ENCODE measurements at places on chromosomes 3 and 15.

- DNase-seq, result no peak
These were observed 114.1 kb upstream of the PPP2R3A start for GRCh38 chr3:135851201-135852081.

DNA sequence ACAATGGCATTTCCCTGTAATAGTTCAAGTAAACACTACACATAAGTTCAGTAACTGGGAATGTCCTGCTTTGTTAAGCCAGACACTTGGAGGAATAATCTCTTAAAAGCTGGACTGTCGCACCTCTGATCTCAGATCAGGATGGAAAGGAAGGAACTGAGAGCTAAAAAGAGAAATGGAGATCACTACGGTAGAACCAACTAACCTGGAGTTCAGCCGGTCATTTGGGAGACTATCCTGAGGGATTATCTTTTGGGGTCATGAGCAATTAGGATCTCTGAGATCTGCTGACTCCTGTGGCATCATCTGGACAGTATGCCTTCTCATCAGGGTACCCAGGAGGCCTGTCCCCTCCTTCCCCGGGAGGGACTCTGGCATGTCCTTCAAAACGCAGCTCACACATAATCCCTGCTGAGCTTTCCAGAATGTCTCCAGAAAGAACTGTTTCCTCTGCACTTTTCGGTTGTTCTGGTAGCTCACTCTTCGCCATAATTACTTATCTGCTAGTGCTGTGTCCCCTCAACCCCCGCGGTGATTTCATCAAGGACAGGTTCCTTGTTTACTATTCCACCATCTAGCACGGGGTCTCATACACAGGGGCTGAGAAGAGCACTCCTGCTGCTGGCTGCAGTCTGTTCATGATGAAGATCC is 115.6 kb downstream of the SENP2 start:
- no peak for DNase-seq

DNA sequence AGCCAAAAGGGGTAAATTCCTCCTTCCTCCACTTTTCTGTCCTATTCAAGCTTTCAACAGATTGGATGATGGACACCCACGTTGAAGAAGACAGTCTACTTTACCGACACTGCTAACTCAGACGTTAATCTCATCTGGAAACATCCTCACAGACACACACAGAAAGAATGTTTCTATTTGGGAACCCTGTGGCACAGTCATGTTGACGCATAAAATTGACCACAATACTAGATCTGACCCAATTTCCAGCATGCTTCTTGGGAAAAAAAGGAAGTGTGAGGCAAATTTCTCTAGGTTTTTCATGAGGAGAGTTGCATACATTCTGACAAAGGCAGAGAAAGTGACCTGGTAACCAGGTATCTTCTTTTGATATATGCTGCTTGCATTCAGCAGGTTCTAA is 594.1 kb downstream of the FGF12 start:
- DNase-seq, result no peak

DNA sequence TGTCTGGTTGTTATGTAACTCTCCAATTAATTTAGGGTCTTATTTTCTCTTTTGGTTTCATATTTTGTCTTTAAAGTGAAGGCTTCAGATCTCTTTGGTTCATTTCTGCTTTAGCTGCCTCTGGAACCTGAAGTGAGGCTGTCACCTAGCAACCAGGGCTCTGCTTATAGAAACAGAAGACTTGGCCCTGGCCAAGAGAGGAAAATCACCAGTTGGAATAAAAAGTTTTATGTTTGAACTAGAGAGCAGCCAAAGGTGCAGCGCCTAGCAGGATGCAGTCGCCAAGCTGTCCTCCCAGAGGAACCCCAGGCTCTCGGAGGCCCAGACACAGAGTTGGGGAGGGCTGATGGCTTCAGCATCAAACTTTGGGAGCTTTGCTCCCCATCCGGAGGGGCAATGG is 41.1 kb downstream of the LYZL4 start:
- peak; percentile 32 for DNase-seq

DNA sequence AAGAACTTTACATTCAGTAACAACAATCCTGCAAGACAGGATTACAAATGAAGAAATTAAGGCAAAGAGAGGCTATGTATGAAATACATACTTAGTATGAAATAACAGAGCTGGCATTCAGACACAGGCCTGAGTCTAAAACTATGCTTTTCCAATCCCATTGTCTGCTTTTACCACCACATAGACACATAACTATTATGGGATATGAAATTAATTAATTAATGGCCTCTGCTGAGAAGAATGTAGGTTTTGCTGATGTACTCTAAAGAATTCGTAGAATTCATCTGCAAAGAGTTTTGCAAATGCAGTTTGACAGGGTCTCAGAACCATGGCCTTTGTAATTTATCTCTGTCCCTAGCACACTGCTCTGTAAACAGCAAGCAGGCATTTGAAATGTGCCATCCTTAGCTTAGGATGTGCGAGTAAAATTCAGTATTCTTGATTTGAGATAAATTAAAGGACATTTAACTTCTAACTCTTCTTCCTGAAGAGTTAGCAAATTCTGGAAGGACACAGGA is 54.5 kb upstream of the BOC start:
- DNase-seq, result no peak

DNA sequence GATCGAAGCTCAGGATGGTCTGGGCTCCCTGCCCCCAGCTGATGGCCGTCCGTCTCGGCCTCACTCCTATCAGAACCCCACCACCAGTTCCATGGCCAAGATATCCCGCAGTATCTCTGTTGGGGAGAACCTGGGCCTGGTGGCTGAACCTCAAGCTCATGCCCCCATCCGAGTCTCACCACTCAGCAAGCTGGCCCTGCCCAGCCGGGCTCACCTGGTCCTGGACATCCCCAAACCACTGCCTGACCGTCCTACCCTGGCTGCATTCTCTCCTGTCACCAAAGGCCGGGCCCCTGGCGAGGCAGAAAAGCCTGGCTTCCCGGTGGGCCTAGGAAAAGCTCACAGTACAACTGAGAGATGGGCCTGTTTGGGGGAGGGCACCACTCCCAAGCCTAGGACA is 4.4 kb upstream of the JMJD7 start:
- no peak for DNase-seq

GRCh38 chr3:142468456-142468855 is 20.6 kb upstream of the XRN1 start:
- no peak for DNase-seq

DNA sequence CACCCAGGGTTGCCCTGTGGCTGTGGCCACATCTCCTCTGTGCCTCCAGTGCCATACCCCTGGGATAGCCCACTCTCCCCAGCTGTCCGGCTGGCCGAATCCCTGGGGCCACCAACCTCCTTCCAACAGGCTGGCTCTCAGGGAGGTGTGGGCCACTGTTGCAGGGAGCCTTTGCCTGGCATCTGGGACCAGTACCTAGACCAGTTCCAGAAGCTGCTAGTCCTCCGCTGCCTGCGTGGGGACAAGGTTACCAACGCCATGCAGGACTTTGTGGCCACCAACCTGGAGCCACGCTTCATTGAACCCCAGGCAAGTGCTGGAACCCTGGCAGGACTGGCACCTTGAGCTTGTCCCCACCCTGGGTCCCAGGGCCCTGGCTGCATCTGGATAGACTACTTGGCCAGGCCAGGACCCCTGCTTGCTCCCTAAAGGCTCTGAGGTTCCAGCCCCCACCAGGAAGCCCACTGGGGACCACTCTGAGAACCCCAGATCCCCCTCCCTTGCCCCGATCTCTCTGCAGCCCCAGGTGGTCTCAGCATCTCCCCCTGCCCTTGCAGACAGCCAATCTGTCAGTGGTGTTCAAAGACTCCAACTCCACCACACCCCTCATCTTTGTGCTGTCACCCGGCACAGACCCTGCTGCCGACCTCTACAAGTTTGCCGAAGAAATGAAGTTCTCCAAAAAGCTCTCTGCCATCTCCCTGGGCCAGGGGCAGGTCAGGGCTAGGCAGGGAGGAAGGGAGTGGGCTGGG is 50.0 kb downstream of the SEMA3G start:
- no peak for DNase-seq

- DNase-seq, result no peak
These were observed 709 bp downstream of the SCAMP5 start for GRCh38 chr15:74995779-74996765.

DNA sequence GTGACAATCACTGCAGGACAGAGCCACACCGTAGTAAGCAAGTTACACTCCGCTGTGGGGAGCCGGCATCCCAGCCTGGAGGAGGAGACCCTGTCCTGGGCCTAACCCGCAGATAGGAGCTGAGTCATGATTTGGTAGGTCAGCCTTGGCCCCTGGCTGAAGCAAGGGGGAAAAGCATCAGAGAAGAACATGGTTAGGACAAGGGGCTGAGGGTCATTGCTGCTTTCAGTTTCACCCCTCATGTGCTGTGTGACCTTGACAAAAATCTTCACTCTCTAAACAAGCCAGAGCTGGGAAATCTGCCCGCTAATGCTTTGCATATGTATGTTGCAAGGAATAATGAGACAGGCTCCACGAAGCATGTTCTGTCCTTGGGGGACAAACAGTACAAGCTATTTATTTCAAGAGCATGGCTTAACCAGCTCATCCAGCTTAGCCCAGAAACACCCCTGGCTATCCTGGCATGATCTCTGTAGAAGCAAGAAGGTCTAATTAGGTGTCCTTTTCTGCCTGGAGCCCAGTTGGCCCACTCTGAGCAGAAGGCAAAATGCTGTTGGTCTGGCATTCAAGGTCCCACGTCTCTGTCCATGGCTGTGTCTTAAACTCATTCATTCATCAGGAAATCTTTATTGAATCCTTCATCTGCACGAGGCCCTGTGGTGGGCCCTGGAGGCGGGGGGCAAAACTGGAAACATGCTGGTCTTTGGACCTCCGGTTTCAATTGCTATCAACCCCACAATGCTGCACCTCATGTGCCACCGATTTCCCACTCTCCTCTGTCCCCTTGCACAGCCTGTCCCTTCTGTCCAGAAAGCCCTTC is 221.3 kb upstream of the LYSMD4 start:
- DNase-seq, result peak; percentile 46

GRCh38 chr3:65238652-65239051 is 550.9 kb upstream of the ADAMTS9 start:
- DNase-seq, result no peak

- peak; percentile 82 for DNase-seq
These were observed 11.1 kb upstream of the ARID3B start for GRCh38 chr15:74529921-74530320.

DNA sequence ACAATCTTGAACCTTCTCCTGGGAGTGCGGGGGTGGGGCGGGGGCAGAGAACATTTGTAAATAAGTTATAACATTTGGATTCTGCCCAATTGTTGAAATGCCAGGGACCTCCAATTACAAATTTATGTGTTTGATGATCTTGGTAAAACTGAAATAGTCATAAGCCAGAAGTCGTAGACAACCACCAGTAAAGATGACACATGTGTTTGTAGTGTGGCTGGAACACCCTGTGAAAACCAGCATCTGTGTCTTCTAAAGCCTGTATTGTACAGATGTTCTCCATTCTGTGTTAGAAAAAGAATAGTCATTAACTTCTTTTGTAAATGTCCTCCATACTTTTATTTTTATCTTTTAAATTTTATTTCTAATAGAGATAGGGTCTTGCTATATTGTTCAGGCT is 61.8 kb downstream of the ARIH1 start:
- DNase-seq, result no peak

DNA sequence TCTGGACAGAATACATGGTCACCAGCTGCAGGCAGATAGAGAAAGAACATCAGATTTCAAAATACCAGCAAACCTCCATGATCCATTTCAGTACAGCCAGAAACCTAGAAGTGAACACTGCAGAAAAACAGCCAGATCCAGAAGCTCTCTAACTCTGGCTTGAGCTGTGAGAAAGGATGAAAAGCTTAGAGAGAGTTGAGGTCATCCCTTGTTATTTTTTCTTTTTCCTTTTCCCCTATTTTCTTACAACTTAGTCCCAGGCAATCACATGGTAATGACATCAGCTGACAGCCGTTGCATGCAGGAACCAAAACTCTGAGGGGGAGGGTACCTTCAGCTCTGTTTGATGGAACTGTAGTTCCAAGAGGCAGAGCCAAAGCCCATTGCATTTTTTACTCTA is 113.2 kb downstream of the TCF12 start:
- DNase-seq, result peak; percentile 85

- peak; percentile 98 for DNase-seq
These were observed at the start of gene CEP70 for GRCh38 chr3:138594150-138594934. CEP70 (minus strand) TSS chr3:138594260; CDS start chr3:138572927, 21,333 bp downstream.

GRCh38 chr3:129346695-129347457 is 68.2 kb downstream of the HMCES start:
- DNase-seq, result no peak

DNA sequence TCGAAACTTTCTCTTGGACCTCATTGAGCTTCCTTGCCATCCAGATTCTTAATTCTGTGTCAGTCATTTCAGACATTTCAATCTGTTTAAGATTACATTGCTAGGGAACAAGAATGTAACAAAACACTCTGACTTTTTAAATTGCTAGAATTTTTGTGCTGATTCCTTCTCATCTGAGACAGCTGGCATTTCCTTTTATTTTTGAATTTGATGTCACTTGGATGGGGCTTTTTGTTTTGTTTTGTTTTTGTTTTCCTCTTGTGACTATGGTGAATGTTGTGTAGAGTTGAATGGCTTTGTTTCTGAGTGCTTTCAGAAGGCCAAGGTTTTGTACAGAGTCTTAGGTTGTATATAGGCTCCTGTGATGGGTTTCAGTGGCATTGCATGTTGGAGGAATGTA is 1129.3 kb downstream of the NAALADL2 start:
- no peak for DNase-seq

DNA sequence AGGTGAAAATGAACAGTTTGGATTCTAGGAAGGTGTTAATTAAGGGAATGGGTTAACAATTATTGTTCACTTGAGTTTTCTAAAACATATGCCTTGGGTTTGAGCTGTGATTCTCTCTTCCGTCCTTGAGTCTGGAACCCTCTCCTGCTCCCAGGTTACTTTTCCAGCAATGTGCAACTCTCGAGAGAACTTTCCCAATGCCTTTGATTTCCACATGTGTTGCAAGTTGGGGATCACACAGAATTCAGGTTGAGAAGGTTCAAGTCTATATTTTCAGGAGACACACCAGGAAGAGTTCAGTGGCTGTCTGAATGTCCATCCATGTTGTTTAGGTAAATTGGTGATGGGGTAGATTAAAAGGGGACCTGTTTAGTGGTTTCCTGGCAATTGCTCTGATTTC is 48.7 kb downstream of the TNFAIP8L3 start:
- no peak for DNase-seq

DNA sequence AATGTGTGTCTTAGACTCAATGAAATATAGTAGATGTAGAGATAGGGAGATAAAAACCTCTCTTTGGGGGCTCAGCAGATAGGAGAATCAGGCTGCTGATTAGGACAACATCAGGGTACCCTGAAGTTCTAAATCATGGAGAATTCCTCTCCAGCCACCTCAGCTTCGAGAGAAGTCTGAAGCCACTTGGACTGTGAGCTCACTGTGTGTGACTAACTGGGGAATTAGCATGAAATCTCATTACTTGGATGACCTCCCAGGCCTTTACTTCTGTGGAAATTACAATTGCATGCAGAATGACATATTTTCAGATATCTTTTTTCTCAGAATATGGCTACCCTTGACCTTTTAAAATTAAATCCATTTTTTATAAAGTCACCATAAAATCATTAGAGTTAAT is 128.0 kb upstream of the MRPL3 start:
- no peak for DNase-seq

GRCh38 chr3:44795197-44795596 is 33.6 kb downstream of the KIF15 start:
- DNase-seq, result peak; percentile 33

Data from choroid plexus epithelial cell (primary cell).